ENCODE measurements at places on chromosomes 11 and 22. TPM values are rescaled to one million over a fixed set of nuclear protein-coding genes. Genes with fewer than 3 reads are reported as not detected.

ST13 gene
- 198 TPM for total RNA-seq

ASPHD2 gene
- total RNA-seq: 1.8 TPM

TMPRSS4 gene
- 0.07 TPM for total RNA-seq

MOGAT2 gene
- total RNA-seq: not detected

CDPF1 gene
- 8.6 TPM for total RNA-seq

LBHD1 gene
- 3.9 TPM for total RNA-seq

MYO7A gene
- 1.4 TPM for total RNA-seq

MMP7 gene
- total RNA-seq: 29.1 TPM

SLC5A1 gene
- 0.08 TPM for total RNA-seq

YAP1 gene
- 59.6 TPM for total RNA-seq

TMEM126B gene
- 53.3 TPM for total RNA-seq

CD3G gene
- not detected for total RNA-seq

KCNE3 gene
- not detected for total RNA-seq

CASP1 gene
- not detected for total RNA-seq

SLC17A6 gene
- not detected for total RNA-seq

PARVG gene
- not detected for total RNA-seq

KCNJ1 gene
- total RNA-seq: not detected

OTOG gene
- not detected for total RNA-seq

OR8G1 gene
- not detected for total RNA-seq

OR4D5 gene
- total RNA-seq: not detected

WBP2NL gene
- not detected for total RNA-seq

GRIK4 gene
- 0.04 TPM for total RNA-seq

RAB38 gene
- total RNA-seq: 1.0 TPM

SEC14L6 gene
- total RNA-seq: not detected

GLB1L2 gene
- total RNA-seq: 2.2 TPM

TMEM223 gene
- total RNA-seq: 24.7 TPM

TMPRSS13 gene
- not detected for total RNA-seq

Data from A549 treated with dexamethasone at 1 μM for 4 hours (cell line).